ENCODE measurements at places on chromosomes 4 and X.
A peak's percentile ranks its signal among the peaks of the same experiment; 100 is the strongest.

DNA sequence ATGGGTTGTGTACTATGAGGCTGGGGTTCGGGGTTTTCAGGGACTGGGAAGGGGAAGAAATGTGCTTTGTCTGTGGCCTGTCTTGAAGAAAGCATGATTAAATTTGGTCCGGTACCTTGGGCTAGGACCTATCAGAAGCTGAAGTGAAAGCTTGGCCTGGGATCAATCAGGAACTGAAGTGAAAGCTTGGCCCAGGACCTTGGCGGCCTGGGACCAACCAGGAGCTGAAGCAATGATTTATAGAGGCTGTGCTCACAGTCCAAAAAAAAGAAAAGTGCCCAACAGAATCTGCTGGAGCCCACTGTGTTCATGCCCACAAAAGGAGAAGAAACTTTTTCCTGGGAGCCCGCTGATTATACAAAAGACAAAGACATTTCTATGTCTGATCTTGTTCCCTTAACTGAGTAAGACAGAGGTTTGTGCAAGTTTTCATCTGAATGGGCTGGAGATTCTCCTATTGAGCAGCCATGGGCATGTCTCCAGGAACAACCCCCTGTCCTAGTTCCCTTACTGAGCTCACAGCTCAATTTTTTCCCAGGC lies 1427.9 kb downstream of the FAM133A start:
- no peak for DNase-seq

- DNase-seq, result no peak
These were observed 174.4 kb downstream of the PDGFC start for GRCh38 chr4:156797206-156797605.

DNA sequence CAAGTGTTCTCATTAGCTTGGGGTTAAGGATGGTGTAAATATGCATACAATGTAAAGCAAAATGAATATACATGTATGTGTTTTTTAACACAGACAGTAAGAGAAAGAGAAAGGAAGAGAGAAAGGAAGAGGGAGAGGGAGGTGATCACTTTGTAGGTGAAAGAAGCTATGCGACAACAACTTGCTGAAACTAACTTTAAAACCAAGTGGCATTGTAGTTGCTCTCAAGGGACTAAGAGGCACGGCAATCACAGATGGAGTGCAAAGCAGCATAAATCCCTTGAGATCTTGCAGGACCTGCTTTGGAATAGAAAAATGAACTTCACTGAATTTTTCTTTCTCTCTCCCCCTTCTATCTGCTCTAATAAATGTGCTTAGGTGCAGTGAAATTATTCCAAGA lies 1665.0 kb upstream of the TENM3 start:
- DNase-seq, result no peak

- no peak for DNase-seq
These were observed at the start of gene MAGEB2 for GRCh38 chrX:30215357-30215843. MAGEB2 (plus strand) TSS chrX:30215563; CDS start chrX:30218581, 3,018 bp downstream.

GRCh38 chrX:109952985-109953905 lies 49.7 kb upstream of the TMEM164 start:
- no peak for DNase-seq

DNA sequence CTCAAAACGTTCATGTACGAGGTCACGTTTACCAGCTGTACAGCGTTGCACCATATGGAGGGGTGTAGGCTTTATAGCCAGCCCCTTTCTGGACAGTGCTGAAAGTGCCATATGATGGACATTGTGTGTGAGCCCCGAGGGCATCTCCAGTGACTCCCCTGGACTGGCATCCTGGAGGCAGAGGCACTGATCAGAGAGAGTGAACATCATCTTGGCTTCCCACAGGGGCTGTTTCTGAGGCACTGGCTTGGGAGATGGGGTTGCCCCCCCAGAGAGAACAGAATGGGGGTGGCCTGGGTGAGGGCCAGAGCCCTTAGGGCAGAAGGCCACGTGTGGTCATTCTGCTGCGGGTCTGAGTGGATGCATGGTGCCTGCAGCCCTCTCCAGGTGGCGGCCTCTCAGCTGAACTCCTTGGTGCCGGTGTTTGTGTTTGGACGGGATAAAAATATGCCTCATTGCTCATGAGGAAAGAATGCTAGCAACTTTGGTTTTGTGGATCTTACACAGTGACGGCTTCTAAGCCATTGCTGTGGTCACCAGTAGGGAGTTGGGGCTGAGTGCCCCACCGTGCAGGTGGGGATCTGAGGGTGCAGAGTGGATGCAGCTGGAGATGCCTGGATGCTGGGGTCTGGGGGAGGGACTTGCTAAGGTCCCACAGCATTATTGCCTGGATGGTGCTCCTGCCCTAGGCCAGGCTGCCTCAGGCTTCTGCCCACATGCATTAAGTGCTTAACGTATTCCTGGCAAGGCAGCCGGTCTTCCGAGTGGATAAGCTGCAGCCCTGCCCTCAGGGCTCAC lies 3.4 kb downstream of the WFS1 start:
- peak; percentile 49 for DNase-seq

GRCh38 chr4:164648151-164648848 lies 105.6 kb upstream of the SMIM31 start:
- no peak for DNase-seq

DNA sequence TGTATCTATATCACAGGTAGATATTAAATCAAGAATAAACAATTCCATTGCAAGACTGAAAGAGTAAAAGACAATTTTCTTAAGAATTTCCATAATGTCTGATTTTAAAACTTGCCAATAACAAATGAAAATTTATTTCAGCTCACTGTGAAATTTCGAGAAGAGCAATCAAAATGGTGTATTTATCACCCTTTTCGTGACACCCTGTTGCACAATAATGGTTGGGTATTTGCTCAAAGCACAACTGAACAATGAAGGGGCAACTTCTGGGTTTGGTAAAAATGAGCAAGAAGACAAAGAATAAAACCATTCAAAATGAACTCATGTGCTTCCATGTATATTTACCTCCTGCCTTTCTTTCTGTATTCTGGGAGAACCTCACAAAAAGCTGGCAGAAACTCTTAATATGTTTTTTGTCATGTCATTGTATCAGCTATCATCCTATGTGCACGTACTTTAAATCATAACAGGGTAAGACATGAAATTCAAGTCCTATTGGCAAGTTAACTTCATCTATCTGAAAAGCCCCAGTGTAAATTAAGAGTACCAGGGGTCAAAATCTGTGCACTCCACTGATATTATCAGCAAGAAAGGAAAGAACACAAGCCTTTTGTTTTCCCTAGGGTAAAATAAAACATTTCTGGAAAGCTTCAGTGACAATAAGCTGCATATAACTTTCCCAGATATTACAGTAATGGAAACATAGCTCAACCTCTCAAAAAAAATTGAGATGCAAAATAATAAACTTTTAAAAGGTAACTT lies 126.9 kb upstream of the CBR4 start:
- no peak for DNase-seq

DNA sequence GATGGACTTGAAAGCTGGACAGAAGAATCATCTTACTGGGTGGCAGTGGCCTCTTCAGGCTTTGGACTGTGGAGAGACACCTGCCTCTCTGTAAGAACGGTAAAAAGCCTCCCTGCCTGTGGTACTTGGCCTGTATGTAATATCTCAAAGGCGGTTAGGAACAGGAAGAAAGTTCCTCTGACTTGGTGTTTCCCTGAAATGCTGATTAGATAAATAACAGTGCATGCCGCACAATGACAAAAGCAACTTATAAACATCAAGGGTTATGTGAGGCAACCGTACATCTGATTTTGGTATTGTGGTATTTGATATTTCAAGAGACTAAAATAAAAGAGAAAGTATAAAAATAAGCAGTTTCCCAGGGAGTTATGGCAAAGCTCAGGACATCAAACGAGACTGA lies 92.4 kb upstream of the SORBS2 start:
- no peak for DNase-seq

- no peak for DNase-seq
These were observed 42.2 kb upstream of the CXCL8 start for GRCh38 chr4:73698217-73698616.

DNA sequence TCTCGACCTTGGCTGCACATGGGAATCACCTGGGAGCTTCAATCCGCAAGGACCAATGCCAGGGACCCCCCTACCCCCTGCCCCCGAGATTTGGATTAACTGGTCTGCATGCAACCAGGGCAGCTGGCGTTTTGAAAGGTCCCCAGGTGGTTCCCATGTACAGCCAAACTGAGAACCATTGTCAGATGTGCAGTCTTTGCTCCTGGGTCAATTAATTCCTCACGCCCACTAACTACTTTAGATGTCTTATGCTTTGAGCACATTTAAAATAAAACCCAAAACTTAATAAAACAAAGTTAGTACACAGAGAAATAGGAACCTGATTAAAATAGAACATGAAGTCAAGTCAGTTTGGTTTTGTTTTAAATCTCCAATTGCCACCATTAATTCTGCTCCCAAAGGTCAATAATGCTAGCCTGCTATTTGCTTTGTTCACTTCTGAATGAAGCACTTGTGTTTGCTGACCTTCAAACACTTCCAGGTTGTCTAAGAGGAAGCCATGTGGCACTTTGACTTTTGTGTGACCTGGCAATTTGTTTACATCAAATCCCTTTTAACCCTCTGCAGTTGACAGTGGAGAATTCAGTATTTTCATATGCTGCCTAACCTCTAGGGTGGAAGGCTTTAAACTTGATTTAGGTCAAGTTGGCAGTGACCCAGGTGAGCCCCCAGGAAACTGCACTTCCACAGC lies 27.2 kb upstream of the TMSB4X start:
- DNase-seq, result no peak

- DNase-seq, result no peak
These were observed 134.3 kb upstream of the VCX2 start for GRCh38 chrX:8305350-8305749.

DNA sequence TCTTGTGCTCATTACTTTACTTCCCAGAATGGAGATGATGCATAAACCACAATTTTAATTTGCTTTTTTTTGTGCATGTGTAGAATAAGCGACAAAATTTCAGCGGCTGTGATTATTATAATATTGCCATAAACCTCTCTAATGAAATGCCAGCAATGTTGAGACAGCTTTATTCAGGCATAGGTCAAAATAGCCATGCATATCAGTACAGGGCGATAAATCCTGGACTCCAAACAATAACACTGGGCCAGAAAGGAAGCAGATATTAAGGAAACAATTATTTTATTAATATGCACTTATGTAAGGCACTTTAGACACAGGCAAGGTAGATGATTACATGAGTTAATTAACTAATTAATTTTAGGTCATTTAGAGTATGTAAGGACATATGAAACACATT lies 47.1 kb downstream of the ARHGEF38 start:
- no peak for DNase-seq

GRCh38 chrX:151825925-151826485 lies 86.7 kb upstream of the MAGEA4 start:
- peak; percentile 89 for DNase-seq

DNA sequence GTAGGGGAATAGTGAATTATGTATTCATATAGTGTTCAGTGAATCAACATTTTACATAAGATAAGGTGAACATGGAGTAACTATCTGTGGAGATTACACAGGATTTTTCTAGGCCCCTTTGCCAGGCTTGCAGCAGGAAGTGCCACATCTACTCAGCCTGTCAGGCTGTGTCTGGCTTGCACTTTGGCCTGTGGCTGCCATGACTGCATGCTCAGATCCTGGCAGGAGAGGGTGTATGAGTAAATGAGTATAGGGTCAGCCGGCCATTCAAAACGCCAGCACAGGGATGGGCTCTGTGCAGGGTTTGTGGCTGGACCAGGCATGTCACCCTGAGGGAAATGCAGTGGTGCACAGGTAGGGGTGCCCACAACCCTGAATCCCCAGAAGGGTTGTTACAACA lies 51.9 kb downstream of the UBQLN2 start:
- no peak for DNase-seq

DNA sequence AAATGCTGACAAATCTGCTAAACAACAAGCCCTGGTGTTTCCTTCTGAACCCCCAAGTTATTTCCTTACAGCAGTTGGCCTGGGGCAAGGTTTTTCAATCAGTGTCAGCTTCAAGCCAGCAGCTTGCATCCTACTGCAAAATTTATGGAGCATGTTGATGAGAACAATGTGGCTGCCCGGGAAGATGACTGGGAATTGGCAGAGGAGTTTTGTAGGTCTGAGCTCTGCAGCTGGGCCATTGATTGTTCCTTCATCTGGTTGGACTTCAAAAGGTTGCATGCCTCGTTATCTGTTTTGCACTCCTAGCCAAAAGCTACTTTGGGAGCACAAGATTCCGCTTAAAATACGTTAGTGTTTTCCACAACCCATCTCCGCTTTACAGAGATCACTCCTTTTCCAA lies 1030.3 kb upstream of the LCORL start:
- no peak for DNase-seq

- no peak for DNase-seq
These were observed 55.1 kb downstream of the NAF1 start for GRCh38 chr4:163111588-163111987.

DNA sequence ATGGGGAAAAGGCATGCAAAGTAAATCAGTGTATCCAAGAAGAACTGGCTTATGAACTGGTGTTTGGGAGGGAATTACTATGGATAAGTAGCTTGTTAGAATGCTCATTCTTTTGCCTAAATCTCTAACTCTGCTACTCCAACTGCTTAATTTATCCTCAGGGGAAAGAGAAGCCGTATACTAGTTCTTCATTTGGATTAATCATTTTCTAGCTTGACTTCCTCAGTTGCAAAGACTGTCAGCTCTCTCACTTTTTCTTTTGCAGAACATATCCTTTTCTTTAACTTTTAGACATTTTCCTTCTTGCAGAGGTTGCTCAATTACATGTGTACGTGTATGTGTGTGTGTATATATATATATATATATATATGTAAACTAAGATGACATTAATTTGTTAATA lies 21.9 kb downstream of the GPRIN3 start:
- no peak for DNase-seq

GRCh38 chr4:3527914-3528876 lies 4.0 kb downstream of the LRPAP1 start:
- no peak for DNase-seq

DNA sequence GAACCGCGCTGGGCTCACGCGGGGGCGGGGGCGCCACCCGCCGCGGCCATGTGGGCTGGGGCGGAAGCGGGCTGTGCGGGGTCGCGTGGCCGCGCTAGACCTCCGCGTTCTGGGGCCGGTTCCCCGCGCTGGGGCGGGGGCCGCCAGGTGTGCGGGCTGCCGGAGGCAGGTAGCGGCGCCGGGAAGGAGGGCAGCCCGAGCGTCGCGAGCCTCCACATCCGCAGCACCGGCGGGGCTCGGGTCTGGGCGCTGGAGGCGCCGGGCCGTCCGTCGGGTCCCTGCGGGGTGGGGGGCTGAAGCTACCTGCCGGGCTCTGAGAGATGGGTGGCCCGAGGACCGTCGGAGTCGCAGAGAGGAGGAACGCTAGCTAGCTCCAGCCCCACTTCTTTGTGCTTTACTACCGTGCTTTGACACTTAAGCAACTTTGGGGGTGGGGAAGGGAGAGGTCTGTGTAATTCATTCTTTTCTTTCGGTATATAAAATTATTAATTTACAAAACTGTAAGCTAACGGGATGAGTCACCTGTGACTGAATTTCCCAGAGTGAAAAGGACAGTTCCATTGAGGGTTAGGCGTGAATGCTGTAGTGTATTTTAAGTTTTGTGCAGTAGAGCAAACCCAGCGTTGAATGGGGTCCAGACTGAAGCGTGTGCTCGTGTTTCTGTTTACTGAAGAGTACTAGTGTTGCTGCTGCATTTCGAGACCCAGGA lies 689 bp downstream of the METAP1 start:
- DNase-seq, result no peak

GRCh38 chr4:67256388-67257043 lies 288.8 kb downstream of the CENPC start:
- DNase-seq, result no peak

- DNase-seq, result no peak
These were observed 183.6 kb downstream of the ENOX2 start for GRCh38 chrX:130719413-130719812.
